SJSA1 (cell line): ENCODE measurements at places on chromosomes 13 and 19.

DNA sequence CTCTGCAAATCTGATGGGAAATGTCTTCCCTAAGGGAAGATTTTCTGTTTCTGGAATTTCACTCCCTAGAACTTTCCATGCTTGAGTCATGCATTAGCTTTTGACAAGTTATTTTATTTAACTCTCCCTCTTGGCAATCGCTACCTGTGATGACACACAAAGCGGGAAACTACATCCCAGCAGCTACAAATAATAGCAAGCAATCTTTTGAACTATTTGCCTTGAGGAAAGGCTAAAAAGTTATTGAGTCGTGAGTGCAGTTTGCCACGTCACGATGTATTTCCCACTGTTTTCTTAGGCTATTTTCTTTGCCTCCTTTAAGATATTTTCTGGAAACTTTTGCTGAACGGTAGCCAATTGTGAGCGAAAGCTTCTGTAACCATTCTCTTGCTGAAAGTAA is 353.3 kb upstream of the HTR2A start:
- no peak for DNase-seq

GRCh38 chr19:22526661-22527272 is 104.6 kb upstream of the ZNF98 start:
- no peak for DNase-seq

- no peak for DNase-seq
Observed at GRCh38 chr13:34901572-34901971, 40.5 kb upstream of the NBEA start.

- peak; percentile 71 for DNase-seq
Observed at GRCh38 chr19:6271721-6272410, 7.9 kb downstream of the MLLT1 start.

- DNase-seq: no peak
Observed at GRCh38 chr19:33290956-33291622, 11.2 kb downstream of the CEBPA start.

GRCh38 chr19:41531438-41532311 is 44.3 kb upstream of the CEACAM21 start:
- no peak for DNase-seq

- DNase-seq: no peak
Observed at GRCh38 chr13:92136449-92137155, 738.2 kb downstream of the GPC5 start.

DNA sequence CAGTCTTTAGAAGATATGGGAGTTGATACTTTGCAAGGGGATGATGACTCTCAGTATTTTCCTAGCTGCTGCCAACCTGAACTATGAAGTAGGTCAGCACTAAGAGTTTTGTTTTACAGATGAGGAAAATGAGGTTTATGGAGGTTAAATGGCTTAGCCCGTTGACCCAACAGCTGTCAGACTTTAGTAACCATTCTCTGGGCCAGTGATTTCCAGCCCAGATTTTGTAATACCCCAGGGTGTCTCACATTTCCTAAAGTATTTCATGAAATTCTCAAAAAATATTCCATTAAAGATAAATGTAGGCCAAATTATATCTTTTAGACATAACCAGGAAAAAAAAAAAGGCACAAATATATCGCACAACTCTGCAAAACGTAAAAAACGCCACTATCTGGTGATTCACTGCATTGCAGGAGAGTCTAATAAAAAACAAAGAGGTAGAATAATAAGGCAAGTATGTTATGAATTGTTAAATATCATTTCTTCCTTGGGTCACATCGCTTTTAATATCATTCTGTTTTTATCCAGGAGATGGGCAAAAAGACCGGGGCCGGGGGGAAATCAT is 112.5 kb downstream of the DACH1 start:
- no peak for DNase-seq

- DNase-seq: no peak
Observed at GRCh38 chr13:40442231-40442630, 224.2 kb downstream of the FOXO1 start.
